GM10248 (cell line): ENCODE measurements at places on chromosomes 5 and 9.

DNA sequence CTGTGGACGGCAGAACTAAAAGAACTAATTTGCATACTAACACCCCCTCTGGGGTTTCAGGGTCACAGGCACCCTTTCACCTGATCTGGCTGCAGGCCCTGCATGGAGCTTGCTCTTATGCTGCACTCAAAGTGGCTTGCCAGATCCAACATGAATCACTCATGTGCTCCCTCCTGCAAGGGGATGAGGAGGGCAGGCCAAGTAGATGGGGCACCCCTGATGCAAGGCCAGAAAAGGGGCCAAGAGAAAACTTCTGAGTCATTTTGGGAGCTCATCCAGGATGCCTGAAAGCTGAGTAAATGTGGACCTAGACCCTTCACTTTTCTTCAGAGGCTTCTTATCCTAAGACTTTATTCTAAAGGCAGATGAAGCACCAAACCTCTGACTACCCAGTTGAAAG, 558.5 kb upstream of the PTGER4 start:
- DNase-seq = no peak

DNA sequence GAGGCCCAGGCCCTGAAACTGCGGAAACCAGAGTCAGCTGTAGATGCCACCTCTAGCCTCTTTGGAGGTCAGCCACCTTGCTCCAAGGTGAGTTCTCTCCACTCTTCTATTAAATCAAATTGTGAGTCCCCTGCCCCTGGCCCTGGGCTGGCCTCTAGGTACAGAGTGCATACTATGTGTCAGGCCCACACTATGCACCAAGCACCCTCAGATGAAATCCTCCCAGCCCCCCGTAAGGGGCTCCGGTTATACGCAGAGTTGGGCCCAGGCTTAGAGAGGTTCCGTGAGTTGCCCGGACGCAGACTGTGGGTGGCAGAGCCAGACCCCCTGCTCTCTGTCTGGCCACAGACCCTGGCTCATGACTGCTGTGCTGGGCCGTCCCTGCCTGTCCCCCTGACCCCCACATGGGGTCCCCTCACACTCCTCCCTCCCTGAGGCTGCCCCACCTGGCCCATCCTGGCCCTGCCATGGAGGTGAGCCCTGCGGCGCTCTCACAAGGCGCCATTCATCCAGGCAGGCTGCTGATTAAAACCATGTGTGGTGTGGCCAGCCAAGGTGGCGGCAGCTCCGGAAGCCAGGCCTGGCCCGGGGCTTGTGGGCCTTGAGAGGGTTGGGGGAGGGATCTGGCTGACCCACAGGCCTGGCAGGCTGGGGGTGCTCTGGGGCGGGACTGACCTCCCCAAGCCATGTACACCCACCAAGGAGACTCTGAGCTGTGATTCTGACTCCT, 65.5 kb upstream of the SYNPO start:
- DNase-seq = no peak

DNA sequence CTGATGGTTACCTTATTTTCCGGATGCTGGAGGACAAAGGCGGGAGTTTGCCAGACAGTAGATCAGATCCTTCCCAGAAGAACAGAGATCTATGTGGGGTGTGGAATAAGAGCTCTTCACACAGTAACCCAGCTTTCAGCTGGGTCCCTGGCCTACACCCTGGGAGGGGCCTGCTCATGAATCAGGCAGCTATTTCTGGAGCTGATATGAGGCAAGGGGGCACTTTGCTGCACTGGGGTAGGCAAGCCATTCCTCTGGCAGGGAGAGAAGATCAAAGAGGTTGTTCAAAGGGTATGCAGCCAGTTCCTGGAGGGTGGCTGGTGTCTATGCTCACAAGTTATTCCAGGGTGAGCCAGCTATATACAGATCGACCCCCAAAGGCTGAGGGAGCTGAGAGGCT, 48.6 kb downstream of the CYSTM1 start:
- no peak for DNase-seq

- no peak for DNase-seq
Measured at GRCh38 chr9:5787759-5788302, 45.1 kb downstream of the ERMP1 start.

DNA sequence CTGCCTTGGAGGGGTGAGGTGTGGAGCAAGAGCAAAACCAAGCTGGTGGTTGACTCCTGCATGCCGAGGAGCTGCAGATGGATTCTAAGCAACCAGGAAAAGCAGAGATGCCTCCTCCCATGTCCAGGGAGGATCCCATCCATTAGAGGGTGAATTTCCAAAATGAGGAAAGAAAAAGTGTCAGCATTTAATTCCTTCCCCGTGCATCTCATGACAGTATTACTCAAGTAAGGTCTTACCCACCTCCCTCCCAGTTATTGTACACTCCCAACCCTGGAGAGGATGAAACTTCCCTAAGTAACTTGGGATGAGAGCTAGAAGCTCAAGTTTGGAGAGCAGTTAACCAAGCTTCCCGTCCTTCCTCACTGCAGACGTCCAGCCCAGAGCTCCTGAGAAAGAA, 19.9 kb downstream of the C9orf152 start:
- DNase-seq = no peak

GRCh38 chr5:93571114-93571949, 9.7 kb downstream of the NR2F1-AS1 start:
- DNase-seq = no peak

DNA sequence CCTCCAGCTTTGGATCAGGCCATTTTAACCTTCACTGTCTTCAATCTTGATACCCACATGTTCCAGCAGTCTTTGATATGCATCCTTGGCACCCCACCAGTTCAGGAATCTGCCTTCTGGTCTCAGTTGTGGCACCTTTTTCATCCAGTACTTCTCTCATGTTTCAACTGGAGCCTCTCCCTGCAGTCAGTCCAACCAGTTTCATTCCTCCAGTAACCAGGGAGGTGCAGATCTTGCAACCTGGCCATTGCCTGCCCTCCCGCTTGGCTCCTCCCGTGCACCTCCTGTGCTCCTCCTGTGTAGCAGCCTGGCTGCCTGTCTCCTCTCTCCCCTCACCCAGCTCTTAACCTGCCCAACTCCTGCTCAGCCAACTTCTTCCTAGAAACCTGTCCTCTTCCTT, 20.2 kb downstream of the FUBP3 start:
- no peak for DNase-seq
